Hematopoietic multipotent progenitor cell treated with erythropoietin and hydrocortisone succinate and interleukin-3 and kit ligand, for 8 days (in vitro differentiated cells): ENCODE measurements at places on chromosomes 1 and 21.

- DNase-seq: no peak
Measured at GRCh38 chr1:209172286-209172685, 411.2 kb upstream of the CAMK1G start.

GRCh38 chr1:172545396-172546004, 12.6 kb downstream of the SUCO start:
- peak; percentile 76 for DNase-seq

GRCh38 chr1:218433744-218434143, 88.6 kb downstream of the TGFB2 start:
- no peak for DNase-seq

- DNase-seq: no peak
Measured at GRCh38 chr1:201307231-201307630, 23.9 kb downstream of the PKP1 start.

GRCh38 chr21:42892582-42892930, 553 bp upstream of the NDUFV3 start:
- no peak for DNase-seq

GRCh38 chr1:166489670-166490436, 323.1 kb upstream of the FAM78B start:
- peak; percentile 86 for DNase-seq

GRCh38 chr1:229425564-229426159, 8.2 kb downstream of the ACTA1 start:
- no peak for DNase-seq

DNA sequence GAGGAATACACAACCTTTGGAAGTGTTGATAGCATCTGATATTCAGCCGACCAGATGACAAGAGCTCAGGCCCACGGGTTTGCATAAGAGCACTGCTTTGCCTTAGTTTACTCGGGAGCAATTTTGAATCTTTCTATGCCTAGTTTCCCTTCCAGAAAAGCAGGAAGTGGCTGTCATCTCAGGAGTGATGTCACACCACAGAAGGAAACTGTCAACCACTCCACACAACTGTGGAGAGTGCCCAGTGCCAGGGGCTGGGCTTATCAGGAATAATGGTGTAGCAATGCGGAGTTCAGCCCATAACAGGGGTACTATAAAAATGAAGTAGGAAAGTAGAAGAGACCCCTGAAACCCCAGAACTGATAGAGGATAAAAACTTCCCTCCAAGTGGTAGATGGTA, 28.4 kb downstream of the NTPCR start:
- DNase-seq: no peak

GRCh38 chr1:158248118-158248517, 6.1 kb upstream of the CD1A start:
- peak; percentile 34 for DNase-seq

GRCh38 chr21:40696246-40696645, 150.7 kb downstream of the DSCAM start:
- no peak for DNase-seq

- DNase-seq: no peak
Measured at GRCh38 chr21:34916446-34916845, 132.7 kb downstream of the RUNX1 start.

DNA sequence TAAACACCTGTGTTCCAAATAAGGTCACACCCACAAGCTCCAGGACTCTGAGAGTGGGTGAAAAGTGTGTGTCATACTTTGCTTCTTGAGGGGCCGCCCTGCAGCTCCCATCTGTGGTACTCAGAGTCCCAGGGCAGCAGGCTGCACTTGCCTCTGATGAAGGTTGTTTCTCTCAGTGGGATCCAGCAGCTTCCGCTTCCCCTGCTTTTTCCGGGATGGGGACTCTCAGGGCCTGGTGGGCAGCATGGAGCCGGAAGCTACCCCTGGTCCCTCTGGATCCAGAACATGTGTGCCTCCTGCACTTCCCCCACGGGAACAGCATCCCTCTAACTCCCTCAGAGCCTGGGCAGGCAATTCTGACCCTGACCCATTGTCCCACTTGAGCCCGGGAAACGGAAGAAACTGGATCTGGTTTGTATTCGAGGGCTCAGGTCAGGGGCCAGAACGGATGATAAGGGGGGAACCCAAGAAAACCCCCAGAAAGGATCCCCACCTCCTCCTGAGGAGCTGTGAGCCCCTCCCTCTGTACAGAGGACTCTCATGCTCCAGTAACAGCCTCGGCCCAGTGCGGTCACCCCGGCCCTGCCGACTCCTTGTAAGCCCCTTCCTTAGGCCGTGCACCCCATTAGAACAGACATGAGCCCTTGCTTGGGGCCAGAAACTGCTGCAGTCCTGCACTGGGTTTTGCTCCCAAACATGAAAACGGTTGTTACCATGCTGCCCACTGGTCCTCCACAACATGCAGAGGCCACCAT, 189.5 kb upstream of the C1orf174 start:
- DNase-seq: no peak

DNA sequence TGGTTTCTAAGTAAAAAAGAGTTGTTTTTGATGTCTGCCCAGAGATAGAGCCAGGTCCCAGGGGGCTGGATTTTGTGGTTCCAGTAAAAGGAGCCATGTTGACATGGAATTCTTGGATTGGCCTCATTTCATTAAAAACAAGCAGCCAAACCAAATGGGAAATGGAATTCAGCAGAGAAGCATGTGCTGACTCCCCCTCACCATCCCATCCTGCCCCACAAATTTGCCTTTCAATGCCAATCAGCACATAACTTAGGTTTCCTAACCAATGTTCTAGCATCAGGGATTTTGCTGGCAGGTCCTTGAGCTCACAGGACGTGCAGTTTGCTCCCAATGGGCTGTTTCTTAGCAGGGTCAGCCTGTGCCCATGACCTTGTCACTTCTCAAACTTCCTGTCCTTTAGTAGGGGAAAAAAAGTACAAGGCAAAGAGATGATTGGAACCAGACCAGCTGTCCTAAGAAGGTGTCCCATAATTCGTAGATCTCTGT, 101.5 kb upstream of the GADD45A start:
- no peak for DNase-seq

GRCh38 chr1:7568053-7568452, 203.0 kb upstream of the VAMP3 start:
- DNase-seq: no peak

- DNase-seq: no peak
Measured at GRCh38 chr21:41201385-41201784, 33.4 kb downstream of the BACE2 start.

GRCh38 chr1:237864338-237865244, 26.1 kb downstream of the ZP4 start:
- peak; percentile 39 for DNase-seq

DNA sequence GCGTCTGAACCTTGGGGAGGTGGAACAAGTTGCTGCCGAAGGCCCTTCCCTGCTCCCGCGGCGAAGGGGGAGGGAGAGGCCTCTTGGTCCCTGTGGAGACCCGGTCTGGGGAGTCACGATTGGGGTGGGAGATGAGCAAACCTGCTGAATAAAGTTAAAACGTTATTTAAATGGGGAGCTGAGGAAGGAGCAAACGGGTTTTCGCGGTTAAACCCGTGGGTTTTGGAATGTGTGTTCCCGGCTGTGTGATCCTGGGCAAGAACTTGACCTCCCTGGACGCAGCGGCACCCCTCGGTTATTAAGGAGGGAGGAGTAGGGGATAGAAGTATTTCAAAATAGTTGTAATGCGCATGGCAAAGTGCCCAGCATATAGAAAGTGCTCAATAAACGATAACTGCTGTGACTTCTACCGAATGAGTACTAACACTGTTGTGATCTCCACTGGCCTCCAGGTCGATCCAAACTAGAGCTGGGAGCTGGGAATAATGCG, 3.4 kb downstream of the FAM110D start:
- DNase-seq: peak; percentile 45

DNA sequence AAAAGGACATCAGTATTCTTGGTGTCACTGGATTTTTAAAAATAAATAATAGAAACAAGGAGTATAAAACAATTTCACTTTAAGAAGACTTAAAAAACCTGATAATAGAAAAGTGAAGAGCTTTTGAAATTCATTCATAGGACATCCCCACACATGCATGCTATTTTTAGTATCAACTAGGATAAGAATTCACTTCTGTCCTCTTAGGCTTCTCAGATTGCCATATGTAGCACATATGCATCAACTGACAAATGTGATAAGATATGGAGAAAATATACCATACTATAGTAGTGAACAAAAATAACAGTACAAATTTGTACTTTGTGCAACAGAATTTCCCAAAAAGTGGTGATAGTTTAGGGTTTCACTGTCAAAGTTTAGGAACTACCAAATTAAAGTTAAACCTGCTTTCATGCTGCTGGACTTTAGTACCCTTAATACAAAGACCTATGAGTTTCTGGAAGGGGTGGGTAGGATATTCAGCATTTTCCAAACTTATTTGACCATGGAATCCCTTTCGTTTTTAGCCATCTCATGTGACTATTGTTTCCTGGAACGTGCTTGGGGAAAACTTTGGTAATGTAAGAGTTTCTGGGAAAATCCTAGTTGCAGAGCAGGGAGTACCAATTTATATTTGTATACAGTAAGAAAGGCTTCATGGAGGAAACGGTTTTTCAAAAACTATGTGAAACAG, 19.8 kb downstream of the RPRD2 start:
- peak; percentile 44 for DNase-seq
